ENCODE measurements at places on chromosomes 6 and 20.

DNA sequence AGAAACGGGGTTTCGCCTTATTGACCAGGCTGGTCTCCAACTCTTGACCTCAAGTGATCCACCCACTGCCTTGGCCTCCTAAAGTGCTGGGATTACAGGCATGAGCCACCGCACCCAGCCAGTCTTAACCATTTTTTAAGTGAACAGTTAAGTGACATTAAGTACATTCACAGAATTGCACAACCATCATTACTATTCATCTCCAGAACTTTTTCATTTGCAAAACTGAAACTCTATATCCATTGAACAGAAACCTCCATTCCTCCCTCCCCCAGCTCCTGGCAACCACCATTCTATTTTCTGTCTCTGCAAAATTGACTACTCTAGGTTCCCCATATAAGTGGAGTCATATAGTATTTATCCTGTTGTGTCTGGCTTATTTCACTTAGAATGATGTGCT, 59.7 kb downstream of the PLCB4 start:
- DNase-seq: no peak

DNA sequence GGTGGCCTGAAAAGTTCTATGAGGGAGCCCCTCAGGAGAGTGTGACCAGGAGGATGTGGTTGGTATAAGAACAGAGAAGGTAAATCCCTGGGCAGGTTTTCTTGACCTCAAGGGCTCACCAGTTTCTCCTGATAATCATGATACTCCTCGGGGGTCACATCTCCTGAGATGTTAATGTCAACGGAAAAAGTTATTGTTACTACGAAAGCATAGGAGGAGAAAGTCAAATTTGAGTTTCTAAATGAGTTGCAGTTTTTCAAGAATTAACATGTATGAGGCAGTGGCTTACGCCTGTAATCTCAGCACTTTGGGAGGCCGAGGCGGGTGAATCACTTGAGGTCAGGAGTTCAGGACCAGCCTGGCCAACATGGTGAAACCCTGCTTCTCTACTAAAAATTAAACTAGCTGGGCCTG, 23.4 kb downstream of the MGME1 start:
- DNase-seq: no peak

- no peak for DNase-seq
Observed at GRCh38 chr6:154510144-154510905, at the start of gene CNKSR3. TSS of gene CNKSR3 (minus strand) at chr6:154510685. CDS start at chr6:154510114, 571 bp downstream.

DNA sequence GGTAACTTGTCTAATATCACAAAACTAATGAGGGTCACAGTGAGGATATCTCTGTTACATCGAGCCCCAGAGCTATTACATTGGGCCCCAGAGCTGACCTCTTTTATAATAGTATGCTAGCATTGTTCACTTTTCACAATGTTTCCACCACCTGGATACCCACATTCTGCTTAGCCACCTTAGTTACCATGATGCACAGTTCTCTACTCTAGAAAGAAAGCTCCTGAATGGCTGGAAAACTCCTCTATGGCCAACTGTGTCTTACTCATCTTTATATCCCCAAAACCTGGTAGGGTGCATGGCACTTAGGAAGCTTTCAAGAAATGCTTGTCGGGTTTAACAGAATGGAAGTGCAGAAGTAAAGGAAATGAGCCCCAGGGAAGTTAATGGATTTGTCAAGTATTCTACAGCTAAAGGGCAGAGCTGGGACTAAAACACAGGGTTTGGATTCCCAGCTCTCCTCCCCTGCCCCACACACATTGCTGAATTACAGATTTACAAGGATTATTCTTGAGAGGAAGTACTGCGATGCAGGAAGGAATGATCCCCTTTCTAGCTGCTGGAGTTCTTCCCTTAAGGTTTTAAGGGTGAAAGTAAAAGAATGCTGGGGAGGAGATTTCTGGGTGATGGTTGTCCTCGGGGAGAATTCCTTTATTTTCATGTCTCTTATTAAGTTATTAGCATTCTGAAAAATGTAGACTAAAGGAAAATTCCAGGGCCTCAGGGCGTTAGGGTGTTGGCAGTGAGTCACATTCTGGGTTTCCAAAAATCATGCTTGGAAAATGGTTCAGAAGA, 16.1 kb upstream of the HINT3 start:
- no peak for DNase-seq

DNA sequence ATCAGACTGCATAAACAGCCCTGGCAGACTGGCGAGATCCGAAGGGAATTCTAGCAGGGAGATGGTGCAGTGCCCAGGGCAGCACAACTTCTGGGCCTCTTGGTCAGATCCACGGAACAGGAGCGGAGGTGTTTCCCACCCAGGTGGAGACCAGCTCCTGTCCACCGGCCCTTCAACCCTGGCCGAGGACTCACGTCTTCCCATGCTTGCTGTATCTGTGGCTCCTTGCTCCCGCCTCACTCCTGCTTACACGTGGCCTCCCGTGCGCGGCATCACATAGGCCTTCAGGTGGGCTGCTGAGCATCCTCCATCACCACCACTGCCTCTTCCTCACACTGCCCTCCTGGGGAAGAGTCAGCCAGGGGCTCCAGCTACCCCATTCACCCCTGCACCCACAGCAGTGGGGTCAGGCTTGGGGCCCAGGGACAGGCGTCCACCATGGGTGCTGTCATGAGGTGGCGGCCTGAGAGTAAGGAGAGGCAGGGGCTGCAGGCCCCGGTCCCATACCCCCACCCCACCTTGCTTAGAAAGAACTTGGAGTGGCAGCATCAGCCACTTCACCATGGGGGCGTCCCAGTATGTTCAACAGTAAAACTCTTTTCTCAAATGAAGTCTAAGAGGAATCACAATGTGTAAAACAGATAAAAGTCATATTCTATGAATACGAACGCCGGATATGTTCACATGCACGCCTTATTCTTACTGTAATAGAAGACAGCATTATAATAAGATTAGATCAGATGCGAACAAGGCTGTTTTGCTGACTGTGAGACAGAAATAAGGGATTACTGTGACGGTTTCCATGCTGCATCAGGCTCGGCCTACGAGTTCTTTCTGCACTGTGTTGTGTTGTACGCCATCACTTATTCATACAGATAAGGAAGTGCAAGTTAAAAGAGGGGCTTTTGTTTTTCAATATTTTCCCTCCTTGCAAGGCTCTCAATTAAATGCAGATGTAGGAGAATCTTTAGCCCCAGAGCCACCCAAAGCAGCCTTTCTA, 165.4 kb downstream of the GRM4 start:
- no peak for DNase-seq
